Immature natural killer cell (primary cell): ENCODE measurements at places on chromosomes 6 and 20. TPM values are rescaled to one million over a fixed set of nuclear protein-coding genes. Genes with fewer than 3 reads are reported as not detected.

DNA sequence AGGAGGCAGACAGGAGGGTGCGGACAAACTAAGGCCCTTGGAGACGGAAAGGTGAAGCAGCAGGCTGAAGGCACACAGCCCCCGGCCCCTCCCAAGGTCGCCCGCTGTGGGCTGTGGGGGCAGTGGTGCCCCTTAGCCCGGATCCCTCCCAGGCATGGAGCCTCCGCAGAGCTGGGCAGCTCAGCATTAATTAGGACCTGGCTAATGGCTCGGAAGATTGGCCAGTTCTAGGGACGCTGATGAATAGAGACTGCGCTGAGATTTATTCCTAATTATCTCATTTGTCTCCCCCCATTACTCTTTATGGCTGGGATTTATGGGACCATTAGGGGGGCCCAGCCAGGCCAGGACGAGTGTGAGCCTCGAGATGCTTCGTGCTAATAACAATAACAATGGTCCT is 20.4 kb downstream of the MDFI start:
- no peak overlapping the region for H3K4me3 ChIP-seq
- H3K27me3 ChIP-seq: peaks cover 5% of the 10 kb centered on the region

GRCh38 chr6:105569706-105570105 is 166.8 kb upstream of the PREP start:
- H3K4me1 ChIP-seq: no peaks in the 10 kb centered on the region
- no peak overlapping the region for H3K27ac ChIP-seq
- H3K4me3 ChIP-seq: no peak overlapping the region
- no peaks in the 10 kb centered on the region for H3K36me3 ChIP-seq
- H3K27me3 ChIP-seq: peaks cover 5% of the 10 kb centered on the region
- DNase-seq: no peak

- no peak overlapping the region for H3K27ac ChIP-seq
- H3K4me3 ChIP-seq: no peak overlapping the region
- H3K27me3 ChIP-seq: peaks cover 3% of the 10 kb centered on the region
- H3K4me1 ChIP-seq: no peaks in the 10 kb centered on the region
- H3K36me3 ChIP-seq: no peaks in the 10 kb centered on the region
These were observed 292.1 kb downstream of the CDC5L start for GRCh38 chr6:44679438-44680201.

- H3K27ac ChIP-seq: no peak overlapping the region
- no peak for DNase-seq
- peaks cover 2% of the 10 kb centered on the region for H3K27me3 ChIP-seq
- peaks cover 12% of the 10 kb centered on the region for H3K4me1 ChIP-seq
These were observed 23.2 kb upstream of the YWHAB start for GRCh38 chr20:44862286-44862685.

- no peak overlapping the region for H3K27ac ChIP-seq
- no peaks in the 10 kb centered on the region for H3K27me3 ChIP-seq
- peaks cover 70% of the 10 kb centered on the region for H3K36me3 ChIP-seq
- DNase-seq: no peak
- no peak overlapping the region for H3K4me3 ChIP-seq
- no peaks in the 10 kb centered on the region for H3K4me1 ChIP-seq
These were observed 75.8 kb downstream of the CEP162 start for GRCh38 chr6:84151669-84152068.

GRCh38 chr20:43171930-43172329 is 17.8 kb downstream of the PTPRT start:
- no peak for DNase-seq
- H3K4me3 ChIP-seq: no peak overlapping the region
- no peaks in the 10 kb centered on the region for H3K4me1 ChIP-seq
- no peaks in the 10 kb centered on the region for H3K27me3 ChIP-seq
- H3K36me3 ChIP-seq: no peaks in the 10 kb centered on the region

The DYNLT2 gene
- 0.68 TPM for polyA plus RNA-seq
